ENCODE measurements at places on chromosomes 7 and 10. TPM values are rescaled to one million over a fixed set of nuclear protein-coding genes. Genes with fewer than 3 reads are reported as not detected.

SHTN1 gene
- total RNA-seq = not detected

GRCh38 chr7:72467237-72467636 is 55.1 kb upstream of the CALN1 start:
- H3K27me3 ChIP-seq = no peaks in the 10 kb centered on the region
- H3K4me1 ChIP-seq = no peaks in the 10 kb centered on the region
- no peak for DNase-seq
- no peak overlapping the region for H3K4me3 ChIP-seq
- H3K36me3 ChIP-seq = no peaks in the 10 kb centered on the region

- no peaks in the 10 kb centered on the region for H3K27me3 ChIP-seq
- H3K36me3 ChIP-seq = no peaks in the 10 kb centered on the region
Observed at GRCh38 chr10:3467052-3467951, 294.7 kb upstream of the PITRM1 start.

- H3K27ac ChIP-seq = no peak overlapping the region
- H3K27me3 ChIP-seq = no peaks in the 10 kb centered on the region
- H3K36me3 ChIP-seq = no peaks in the 10 kb centered on the region
- H3K4me3 ChIP-seq = no peak overlapping the region
- no peak for DNase-seq
Observed at GRCh38 chr7:135283959-135284638, 50.5 kb downstream of the STRA8 start.

- H3K4me3 ChIP-seq = no peak overlapping the region
- no peaks in the 10 kb centered on the region for H3K36me3 ChIP-seq
- H3K27ac ChIP-seq = no peak overlapping the region
Observed at GRCh38 chr10:24114556-24114955, 94.4 kb upstream of the KIAA1217 start.

- H3K4me3 ChIP-seq = no peak overlapping the region
- H3K27ac ChIP-seq = no peak overlapping the region
- H3K27me3 ChIP-seq = no peaks in the 10 kb centered on the region
- H3K4me1 ChIP-seq = no peaks in the 10 kb centered on the region
Observed at GRCh38 chr10:126501828-126502227, 113.6 kb upstream of the ADAM12 start.

- no peaks in the 10 kb centered on the region for H3K36me3 ChIP-seq
- no peak overlapping the region for H3K4me3 ChIP-seq
- peaks cover 31% of the 10 kb centered on the region for H3K4me1 ChIP-seq
- no peaks in the 10 kb centered on the region for H3K27me3 ChIP-seq
- no peak for DNase-seq
Observed at GRCh38 chr10:79131836-79132631, 63.3 kb downstream of the ZMIZ1 start.

CALHM1 gene
- 0.61 TPM for total RNA-seq

GRCh38 chr10:57849691-57850357 is 417.9 kb downstream of the IPMK start:
- H3K4me3 ChIP-seq = no peak overlapping the region
- no peak overlapping the region for H3K27ac ChIP-seq
- no peaks in the 10 kb centered on the region for H3K4me1 ChIP-seq
- peak; percentile 40 for DNase-seq
- no peaks in the 10 kb centered on the region for H3K27me3 ChIP-seq

- DNase-seq = no peak
- H3K4me1 ChIP-seq = no peaks in the 10 kb centered on the region
- H3K27ac ChIP-seq = no peak overlapping the region
- H3K36me3 ChIP-seq = no peaks in the 10 kb centered on the region
Observed at GRCh38 chr7:135259702-135260101, 26.1 kb downstream of the STRA8 start.

- no peaks in the 10 kb centered on the region for H3K4me1 ChIP-seq
Observed at GRCh38 chr7:126511046-126511445, 741.7 kb downstream of the GRM8 start.

LIPF gene
- 0.22 TPM for total RNA-seq

LAMB4 gene
- total RNA-seq = not detected

DNA sequence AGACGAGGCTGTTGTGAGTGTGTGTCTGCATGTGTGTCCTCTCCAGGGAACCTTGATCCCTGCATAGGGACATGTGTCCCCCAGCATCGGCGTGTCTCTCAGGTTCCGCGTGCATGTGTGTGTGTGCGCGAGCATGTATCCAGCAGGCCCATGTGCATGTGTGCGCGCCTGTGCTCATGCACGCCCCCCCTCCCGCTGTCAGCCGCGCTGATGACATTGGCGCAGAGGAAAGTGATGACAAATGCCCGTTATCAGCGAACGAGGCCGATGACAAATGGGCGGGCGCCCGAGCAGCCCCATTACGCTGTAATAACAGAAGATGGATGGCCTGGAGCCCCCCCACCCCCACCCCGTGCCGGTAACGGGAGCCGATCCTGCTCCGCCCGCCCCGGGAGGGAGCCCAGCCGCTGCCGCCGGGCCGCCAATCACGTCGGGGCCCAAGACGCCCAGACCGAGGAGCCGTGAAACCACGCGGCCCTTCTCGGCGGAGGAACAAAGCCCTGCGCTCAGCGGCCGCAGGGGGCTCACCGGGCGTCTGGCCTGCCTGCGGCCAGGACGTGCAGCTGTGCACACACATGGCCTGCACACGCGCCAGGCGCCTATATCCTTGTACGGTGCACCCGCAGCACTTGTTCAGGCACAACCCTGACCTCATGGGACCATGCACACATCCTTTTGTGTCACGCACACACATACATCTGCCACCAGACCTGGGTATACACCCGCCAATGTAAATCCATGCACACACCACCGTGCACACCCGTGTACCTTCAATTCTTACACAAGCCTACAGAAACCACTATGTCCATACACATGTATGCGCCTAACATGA is 21.5 kb downstream of the POLL start:
- H3K4me3 ChIP-seq = no peak overlapping the region
- DNase-seq = no peak
- no peak overlapping the region for H3K27ac ChIP-seq
- no peaks in the 10 kb centered on the region for H3K27me3 ChIP-seq
- no peaks in the 10 kb centered on the region for H3K36me3 ChIP-seq
- peaks cover 6% of the 10 kb centered on the region for H3K4me1 ChIP-seq

SVIL gene
- total RNA-seq = not detected

- H3K4me1 ChIP-seq = no peaks in the 10 kb centered on the region
- no peak for DNase-seq
- no peak overlapping the region for H3K4me3 ChIP-seq
- H3K36me3 ChIP-seq = no peaks in the 10 kb centered on the region
Observed at GRCh38 chr10:5862360-5862961, 27.2 kb downstream of the ANKRD16 start.

DNA sequence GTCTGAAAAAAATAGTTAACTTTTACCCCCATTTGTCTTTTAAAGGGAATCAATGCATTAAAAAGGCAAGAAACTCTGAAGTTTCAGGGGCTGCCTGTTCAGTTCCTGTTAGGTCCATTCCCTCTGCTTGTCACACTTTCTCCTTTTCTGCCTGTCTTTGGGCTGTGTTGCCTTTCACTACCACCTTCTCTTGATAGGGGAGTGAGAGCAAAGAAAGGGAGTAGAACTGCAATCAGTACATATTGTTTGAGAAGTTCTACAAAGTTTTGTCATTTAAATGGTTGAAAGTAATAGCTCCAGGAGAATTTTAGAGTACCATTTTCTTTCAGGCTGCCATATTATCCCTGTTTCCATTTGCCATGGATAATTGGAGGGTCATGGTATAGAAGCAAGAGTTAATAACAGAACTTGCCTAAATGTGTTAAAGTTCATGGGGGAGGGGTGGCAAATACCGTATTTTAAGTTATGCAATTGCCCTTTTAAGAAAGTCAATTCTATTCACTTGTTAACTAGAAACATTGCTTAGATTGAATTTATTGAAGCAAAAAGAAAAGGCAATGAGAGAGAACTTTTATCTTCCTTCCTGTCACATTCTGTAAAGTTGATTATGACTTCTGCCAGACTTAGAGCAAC is 38.6 kb downstream of the MPLKIP start:
- no peaks in the 10 kb centered on the region for H3K4me1 ChIP-seq
- no peak overlapping the region for H3K4me3 ChIP-seq
- no peaks in the 10 kb centered on the region for H3K27me3 ChIP-seq
- DNase-seq = no peak
- peaks cover 57% of the 10 kb centered on the region for H3K36me3 ChIP-seq

GRCh38 chr7:17963281-17963680 is 23.0 kb upstream of the SNX13 start:
- no peak overlapping the region for H3K27ac ChIP-seq
- DNase-seq = no peak
- H3K4me3 ChIP-seq = no peak overlapping the region

CCL24 gene
- not detected for total RNA-seq

ECD gene
- total RNA-seq = 36.8 TPM

DNA sequence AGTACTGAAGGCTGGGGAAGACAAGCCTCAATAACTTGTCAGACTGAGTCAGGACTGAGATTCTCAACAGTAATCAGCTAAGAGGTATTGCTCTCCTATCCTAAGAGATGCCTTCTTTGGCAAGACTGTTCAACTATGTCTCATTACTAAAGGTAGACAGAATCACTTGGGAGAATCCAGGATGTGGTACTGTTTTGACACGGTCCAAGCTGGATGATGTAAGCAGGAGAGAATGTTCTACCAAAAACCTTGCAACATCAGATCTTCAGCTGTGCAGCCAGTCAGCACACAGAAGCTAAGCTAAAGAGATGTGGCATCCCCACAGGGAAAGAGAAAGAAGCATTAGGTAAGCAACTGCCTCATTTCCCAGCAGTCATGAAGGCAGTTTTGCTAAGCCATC is 391.4 kb downstream of the NRG3 start:
- DNase-seq = no peak
- no peaks in the 10 kb centered on the region for H3K27me3 ChIP-seq
- no peak overlapping the region for H3K4me3 ChIP-seq
- no peaks in the 10 kb centered on the region for H3K4me1 ChIP-seq

GRCh38 chr7:21960922-21961321 is 15.2 kb upstream of the CDCA7L start:
- H3K4me3 ChIP-seq = no peak overlapping the region
- H3K27me3 ChIP-seq = no peaks in the 10 kb centered on the region
- no peak for DNase-seq
- peaks cover 41% of the 10 kb centered on the region for H3K4me1 ChIP-seq

CPEB3 gene
- 3.0 TPM for total RNA-seq

- no peak for DNase-seq
- 0 out of 2 replicates have a peak, but pooled peaks cover 2% of the 10 kb centered on the region for H3K36me3 ChIP-seq
- H3K27me3 ChIP-seq = no peaks in the 10 kb centered on the region
- H3K4me1 ChIP-seq = peaks cover 8% of the 10 kb centered on the region
- no peak overlapping the region for H3K27ac ChIP-seq
Observed at GRCh38 chr10:95896071-95896850, 11.5 kb upstream of the CC2D2B start.

DNA sequence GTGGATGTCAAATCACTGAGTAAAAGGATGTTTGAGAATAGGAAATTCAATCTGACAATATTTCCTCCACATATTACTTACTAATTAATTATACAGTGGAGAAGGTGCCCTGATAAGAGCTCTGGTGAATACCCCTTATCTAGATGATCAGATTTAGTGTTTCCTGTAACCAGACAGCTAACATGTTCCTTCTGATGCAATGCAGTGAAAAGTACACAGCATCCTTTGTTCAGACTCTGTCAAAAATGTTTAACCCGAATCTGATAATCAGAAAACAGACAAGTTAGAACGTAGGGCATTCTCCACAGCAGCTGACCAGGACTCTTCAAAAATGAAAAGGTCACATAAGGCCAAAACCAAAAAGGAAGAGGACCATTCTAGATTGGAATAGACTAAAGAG is 46.2 kb downstream of the WDR11 start:
- H3K36me3 ChIP-seq = peaks cover 8% of the 10 kb centered on the region
- no peak overlapping the region for H3K27ac ChIP-seq
- DNase-seq = no peak
- H3K4me1 ChIP-seq = no peaks in the 10 kb centered on the region
- no peak overlapping the region for H3K4me3 ChIP-seq

GRCh38 chr10:119189811-119190282 is 11.2 kb upstream of the PRDX3 start:
- H3K27me3 ChIP-seq = no peaks in the 10 kb centered on the region
- no peaks in the 10 kb centered on the region for H3K36me3 ChIP-seq
- no peak overlapping the region for H3K4me3 ChIP-seq
- H3K27ac ChIP-seq = no peak overlapping the region

DNA sequence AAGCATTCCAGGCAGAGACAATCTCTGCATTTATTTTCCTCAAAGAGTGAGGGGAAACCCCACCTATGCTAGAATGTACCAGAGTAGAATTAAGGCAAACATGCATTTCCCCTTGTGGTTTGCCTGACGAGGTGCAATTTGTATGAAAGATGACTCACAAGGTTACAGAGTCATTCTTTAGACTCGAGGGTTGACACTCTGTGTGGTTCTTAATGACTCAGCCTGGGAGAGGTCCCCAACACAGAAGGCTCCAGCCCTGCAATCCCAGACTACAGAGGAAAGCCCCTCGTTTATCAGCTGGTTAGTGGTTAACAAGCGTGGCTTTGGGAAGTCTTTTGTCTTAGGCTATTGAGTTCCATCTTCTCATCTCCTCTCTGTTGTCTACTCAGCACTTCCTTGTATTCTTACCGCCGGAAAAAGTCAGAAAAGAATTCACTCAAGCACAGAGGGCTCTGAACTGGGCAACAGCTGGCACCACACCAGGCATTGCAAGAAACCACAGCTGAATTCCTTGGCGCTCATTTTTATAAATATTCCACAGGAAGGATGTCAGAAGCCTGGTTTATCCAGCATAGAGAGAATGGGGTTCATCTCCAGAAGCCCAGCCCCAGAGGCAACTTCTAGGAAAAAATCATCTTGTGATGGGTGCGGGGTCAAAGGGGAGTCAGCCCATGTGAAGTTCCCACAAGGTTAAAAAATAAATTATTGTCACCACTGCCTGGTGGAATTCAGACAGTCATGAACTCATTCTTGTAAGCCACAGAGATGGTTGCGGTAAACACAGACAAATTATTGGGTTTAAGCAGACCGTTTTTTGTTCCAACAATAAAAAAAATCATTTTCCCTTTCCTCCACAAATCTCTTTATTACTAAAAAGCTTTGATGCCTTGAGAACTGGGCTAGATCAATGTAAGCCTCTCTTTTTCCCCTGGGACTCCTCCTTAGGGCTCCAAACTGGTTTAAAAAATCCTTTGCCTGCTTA is 24.5 kb upstream of the SVIL start:
- H3K36me3 ChIP-seq = no peaks in the 10 kb centered on the region
- DNase-seq = no peak

- no peaks in the 10 kb centered on the region for H3K36me3 ChIP-seq
- H3K4me1 ChIP-seq = no peaks in the 10 kb centered on the region
- no peak for DNase-seq
- H3K27me3 ChIP-seq = no peaks in the 10 kb centered on the region
Observed at GRCh38 chr10:24894728-24895127, 57.7 kb downstream of the PRTFDC1 start.

WNT8B gene
- not detected for total RNA-seq

CTAGE4 gene
- total RNA-seq = not detected

CDK14 gene
- total RNA-seq = 100 TPM

Measured in Karpas-422 (cell line).